ENCODE measurements at places on chromosomes 4 and X.
A peak's percentile ranks its signal among the peaks of the same experiment; 100 is the strongest.

GRCh38 chr4:36523182-36523581 lies 241.8 kb downstream of the DTHD1 start:
- no peak for DNase-seq

DNA sequence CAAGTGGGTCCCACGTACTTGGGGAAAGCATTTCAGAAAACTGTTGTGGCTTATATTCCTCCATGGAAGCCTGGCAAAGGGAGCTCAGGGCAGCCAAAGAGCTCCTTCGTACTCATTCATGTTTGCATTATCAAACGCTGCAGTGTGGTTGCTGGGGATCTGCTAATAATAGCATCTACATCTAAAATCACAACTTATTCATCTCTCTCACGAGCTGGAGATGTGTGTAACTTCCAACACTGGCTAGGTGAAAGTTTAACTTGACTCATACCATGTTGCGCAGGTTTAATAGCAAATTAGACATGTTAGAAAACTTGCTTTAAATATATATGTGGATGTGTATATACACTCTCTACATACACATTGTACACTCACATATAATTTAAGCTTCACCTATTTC lies 415.1 kb downstream of the AFF2 start:
- DNase-seq: no peak

DNA sequence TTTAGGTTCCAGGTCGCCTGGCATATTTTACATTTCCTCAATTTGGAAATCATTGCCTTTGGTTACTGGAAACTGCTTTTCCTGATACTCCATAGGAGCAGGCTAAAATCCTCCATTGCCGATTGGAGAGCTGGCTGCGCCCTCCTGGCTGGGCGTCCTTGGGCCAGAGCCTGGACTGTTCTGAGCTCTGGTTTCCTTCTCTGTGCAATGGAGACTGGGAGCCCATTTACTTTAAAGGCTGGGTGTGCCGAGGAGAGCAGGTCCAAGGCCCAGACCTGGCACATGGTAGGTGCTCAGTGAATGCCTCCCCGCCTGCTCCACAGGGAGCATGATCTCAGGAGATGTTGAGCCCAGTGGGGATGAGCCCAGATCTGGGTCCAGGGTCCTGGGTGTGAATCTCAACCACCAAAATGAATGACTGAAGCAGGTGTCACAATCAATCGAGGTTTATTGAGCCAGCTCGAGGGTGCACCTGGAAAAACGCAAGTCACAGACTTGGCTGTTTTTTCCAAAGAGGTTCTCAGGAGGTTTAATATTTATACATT lies 50.0 kb downstream of the EVC start:
- no peak for DNase-seq

DNA sequence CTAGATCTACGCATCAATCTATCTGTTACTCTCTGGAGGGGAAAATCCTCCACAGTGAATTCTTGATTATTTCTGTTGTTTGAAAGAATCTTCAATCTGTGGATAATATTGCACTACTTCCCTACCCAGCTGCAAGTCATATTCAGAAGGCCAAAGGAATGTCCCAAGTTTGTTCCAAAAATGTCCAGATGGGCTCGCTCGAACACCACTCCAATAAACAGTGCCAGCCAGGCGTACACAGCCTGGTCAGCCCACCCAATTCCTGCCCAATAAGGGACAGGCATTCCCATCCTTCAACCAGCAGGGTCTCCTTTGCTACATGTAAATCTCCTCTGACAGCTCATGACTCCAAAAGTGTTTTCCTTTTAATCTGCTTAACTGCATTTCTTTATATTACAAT lies 80.7 kb upstream of the GPM6B start:
- no peak for DNase-seq

DNA sequence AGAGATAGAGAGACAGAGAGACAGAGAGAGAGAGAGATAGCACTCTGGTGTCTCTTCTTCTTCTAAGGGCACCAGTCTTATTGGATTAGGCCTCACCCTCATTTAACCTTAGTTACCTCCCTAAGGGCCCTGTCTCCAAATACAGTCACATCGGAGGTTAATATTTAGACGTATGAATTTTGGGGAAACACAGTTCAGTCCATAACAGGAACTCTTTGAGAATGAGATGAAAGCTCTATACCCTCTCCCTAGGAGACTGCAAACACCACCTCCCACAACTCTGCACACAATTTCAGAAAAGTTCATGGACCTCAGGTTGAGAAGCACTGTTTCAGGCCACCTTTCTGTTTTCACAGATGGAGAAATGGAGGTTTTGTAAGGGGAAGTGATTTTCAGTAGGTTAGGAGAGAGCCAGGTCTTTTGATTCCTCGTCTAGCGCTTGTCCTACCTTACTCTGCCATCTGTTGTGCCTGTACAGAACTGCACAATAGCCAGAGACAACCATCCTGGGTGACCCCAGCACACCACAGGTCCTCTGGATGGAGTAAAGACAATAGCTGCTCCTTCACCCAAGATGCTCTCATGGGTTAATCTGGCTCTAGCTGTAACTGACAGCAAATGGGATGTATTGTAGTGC lies 16.9 kb upstream of the LOC101059915 start:
- DNase-seq: no peak

DNA sequence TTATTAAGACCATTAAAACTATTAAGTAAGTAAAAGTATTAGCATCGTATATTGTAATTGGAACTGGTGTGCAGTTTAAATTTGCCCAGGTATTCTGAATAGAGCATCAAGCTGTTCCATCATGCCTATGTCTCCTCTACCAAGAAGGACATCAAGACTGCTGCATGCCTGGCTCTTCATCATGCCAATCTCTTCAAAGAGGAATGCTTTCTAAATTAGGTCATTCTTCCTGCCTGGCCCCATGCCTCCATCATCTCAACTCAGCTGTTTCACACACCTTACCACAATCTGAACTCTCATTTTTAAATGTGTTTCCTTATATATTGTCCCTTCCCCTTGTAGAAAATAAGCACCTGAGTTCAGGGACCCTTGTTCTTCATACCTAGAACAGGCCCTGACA lies 270.5 kb upstream of the PPARGC1A start:
- no peak for DNase-seq

DNA sequence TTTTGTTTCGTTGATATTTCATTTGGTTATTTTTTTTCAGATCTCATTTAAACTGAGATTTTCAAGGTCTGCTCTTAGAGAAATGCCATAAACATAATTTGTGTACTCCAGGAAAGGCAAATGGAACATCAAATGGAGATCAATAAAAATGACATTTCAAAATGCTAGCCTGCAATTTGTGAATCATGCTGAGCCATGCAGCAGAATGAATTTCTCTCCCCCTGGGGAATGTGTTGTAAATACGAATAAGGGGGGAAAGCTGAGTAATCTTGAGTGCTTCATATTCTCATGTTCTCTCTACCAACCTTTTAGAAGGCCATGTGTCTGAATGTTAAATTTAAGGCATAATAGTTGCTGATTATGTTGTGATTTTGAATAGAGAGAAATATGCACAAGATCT lies 7.8 kb downstream of the ZCCHC4 start:
- DNase-seq: no peak

- DNase-seq: peak; percentile 18
These were observed at the start of gene ELOVL6 for GRCh38 chr4:110198435-110199416. TSS of gene ELOVL6 (minus strand) at chr4:110198615. CDS start at chr4:110198335, 280 bp downstream.

DNA sequence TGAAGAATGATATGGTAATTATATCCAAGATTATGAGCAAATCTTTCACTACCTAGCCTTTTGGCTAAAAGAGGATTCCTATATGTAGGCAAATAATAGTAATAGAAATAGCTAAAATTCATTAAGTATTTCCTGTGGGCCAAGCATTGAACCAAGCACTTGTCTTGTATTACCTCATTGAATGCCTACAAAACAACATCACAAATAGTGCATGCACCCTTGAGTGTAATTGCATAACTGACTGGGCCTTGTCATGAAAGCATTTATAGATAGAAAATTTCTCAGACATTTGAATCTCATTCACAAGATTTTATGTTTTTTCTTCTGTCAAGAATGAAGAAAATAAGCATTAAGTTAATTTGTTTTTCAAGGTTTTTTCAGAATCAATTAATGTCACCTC lies 3.9 kb upstream of the HPGDS start:
- DNase-seq: no peak

GRCh38 chr4:73615613-73616012 lies 4.6 kb downstream of the RASSF6 start:
- no peak for DNase-seq

GRCh38 chrX:40168480-40169011 lies 70.8 kb upstream of the BCOR start:
- no peak for DNase-seq

GRCh38 chrX:105972690-105973386 lies 65.7 kb downstream of the SERPINA7 start:
- no peak for DNase-seq

DNA sequence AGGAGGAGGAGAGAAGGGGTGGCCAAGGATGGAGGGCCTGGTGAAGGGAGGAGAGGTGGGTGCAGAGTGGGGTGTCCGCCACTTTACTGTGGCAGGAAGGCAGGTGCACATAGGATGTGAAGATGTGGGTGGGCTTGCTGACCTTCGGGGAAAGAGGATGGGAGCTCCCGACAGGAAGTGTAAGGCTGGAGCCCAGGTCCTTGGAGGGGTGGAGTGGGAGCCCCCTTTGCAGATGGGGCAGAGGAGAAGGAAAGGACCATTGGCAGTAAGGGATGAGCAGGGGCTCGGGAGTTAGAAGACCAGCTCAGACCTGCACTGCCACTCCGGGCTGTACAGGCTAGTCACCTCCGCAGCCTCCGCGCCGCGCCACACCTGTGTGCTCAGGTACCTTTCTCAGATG lies 89.5 kb downstream of the EVC start:
- DNase-seq: no peak

GRCh38 chr4:11599064-11599463 lies 170.4 kb upstream of the HS3ST1 start:
- DNase-seq: no peak
